ENCODE measurements at places on chromosomes 1 and 21.

- no peak for DNase-seq
These were observed 71.0 kb downstream of the SIK1 start for GRCh38 chr21:43355925-43356289.

- DNase-seq = no peak
These were observed 85.3 kb upstream of the ARHGAP29 start for GRCh38 chr1:94322696-94323095.

DNA sequence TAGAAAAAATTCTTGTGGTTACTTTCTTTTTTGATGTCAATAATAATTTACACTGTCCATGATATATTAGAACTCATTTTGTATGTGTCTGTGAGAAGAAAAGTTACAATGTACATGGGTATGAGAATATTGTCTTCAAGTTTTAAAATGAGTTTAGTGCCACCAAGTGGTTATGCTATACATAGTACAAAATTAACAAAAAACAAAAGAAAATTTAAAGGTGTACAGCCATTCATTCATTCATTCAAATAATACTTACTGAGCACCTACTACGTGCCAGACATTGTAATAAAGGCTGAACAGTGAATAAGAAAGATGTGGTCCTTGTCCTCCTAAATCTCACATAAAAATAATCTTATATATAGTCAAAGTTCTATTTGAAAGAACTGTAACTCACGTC, 27.7 kb downstream of the UCHL5 start:
- no peak for DNase-seq

DNA sequence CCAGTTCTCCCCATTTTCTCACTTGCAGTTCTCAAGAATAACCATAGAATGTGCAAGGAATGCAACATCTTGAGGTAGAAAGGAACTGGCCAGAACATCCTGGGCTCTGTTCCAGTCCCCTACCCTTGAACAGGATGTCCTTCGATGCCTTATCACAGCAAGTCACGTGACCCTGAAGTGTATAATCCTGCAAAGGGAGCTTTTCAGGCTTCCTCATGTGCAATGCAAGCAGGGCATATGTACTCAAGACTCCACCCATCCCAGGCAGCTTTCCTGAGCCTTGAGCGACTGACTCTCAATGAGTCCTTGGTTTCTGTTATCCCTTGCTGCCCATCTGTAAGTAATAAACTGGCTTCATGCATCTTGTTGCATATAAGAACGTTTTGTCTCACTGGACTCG, 311.0 kb downstream of the MRPL39 start:
- no peak for DNase-seq

DNA sequence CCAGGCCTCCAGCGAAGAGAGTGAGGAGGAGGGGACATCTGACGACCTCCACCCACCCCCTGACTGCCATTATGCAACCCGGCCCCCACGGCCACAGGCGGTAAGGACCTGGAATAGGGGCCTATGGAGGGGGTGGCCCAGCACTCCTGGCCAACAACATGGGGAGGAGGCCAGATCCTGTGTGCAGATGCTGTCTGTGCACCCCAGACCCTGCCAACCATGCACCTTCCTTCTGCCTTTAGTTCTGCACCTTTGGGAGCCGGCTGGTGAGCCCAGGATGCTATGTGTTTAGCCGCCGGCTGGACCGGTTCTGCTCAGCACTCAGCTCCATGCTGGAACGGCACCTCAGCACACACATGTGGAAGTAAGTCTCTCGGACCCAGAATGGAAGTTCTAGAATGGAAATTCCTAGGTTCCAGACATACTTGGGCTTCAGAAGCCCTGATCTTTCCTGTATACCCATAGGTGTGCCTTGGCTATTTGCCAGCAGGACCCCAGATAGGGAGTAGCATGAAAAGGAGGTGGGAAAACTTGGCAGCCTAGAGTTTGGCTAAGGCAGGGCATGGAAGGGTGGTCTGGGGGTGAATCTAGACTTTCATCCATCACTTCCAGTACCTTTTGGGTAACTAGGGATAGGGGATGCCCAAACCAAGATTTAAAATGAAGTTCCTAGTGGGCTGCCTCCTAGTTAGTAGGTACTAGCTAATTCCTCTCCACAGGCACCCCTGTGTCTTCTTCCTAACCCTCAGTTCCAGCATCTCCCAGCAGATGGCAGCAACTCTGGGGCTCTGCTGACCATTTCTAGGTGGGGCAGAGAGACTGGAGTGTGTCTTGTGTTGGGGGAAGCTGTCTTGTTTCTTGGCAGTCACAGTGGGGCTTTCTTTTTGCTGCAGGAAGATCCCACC, 3.6 kb upstream of the CYB561D1 start:
- DNase-seq = peak; percentile 17

GRCh38 chr1:27527223-27527889, 37.4 kb upstream of the WASF2 start:
- DNase-seq = no peak

GRCh38 chr21:40660461-40660860, 186.5 kb downstream of the DSCAM start:
- no peak for DNase-seq

Data from NK-92 treated with Interleukin-12 subunit alpha and Interleukin-12 subunit beta, amount 100 ng/mL, for 24 hours (cell line).